ENCODE measurements at places on chromosomes 5 and 9.

DNA sequence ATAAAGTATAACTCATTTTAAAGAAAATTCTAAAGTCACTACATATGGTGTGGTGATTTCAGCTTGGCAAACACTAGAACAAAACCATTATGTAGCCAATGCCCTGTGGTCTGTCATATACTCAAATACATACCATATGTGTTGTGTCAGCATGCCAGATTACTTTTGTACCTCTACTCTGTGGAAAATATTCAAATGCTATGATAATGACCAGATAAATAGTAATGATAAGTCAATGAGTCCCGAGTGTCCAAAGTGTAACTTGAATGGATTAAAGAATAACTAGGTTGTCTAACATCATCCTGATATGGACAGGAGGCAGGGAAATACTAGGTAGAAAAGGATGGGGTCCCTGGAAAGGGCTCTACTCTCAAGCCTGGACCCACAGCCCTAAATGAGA lies 58.0 kb upstream of the IL6ST start:
- DNase-seq: no peak

- DNase-seq: no peak
Observed at GRCh38 chr9:69174616-69175463, 763 bp downstream of the TJP2 start.

GRCh38 chr9:99870126-99870525 lies 36.3 kb upstream of the STX17 start:
- no peak for DNase-seq

- no peak for DNase-seq
Observed at GRCh38 chr5:180862645-180863044, 1.6 kb upstream of the ZFP62 start.

GRCh38 chr9:34254141-34254913 lies 74.7 kb downstream of the KIF24 start:
- DNase-seq: no peak

- DNase-seq: no peak
Observed at GRCh38 chr5:39730006-39730405, 305.2 kb upstream of the DAB2 start.

GRCh38 chr9:38620483-38621433 lies at the start of gene ANKRD18A:
ANKRD18A (minus strand) TSS chr9:38620596; CDS start chr9:38620285, 311 bp downstream.
- DNase-seq: peak; percentile 82

DNA sequence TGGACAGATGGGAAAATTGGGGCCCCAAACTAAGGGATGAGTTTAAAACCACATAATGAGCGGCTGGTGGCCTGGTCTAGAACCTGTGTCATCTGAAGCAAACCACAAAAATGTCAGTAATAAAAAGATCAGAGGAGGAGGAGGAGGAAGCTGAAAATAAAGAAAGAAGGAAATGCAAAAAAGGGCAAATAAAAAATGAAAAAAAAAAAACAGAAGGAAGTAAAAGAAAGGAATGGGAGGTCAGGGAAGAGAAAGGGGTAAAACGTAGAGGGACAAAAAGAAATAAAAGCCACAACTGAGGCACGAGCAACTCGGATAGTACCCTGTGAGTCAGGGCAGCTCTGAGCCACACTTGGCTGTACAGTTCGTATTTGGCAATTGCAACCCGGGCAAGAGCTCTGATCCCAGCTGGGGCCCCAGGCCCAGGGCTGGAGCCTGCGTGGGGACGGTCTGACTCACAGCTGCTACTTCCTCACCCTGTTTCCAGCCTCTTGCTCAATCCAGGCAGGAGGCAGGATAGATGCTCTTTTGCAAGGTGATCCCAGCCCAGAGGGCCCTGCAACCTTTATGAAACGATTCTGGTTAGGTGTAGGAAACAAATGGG lies 137.9 kb upstream of the TRIM32 start:
- no peak for DNase-seq

DNA sequence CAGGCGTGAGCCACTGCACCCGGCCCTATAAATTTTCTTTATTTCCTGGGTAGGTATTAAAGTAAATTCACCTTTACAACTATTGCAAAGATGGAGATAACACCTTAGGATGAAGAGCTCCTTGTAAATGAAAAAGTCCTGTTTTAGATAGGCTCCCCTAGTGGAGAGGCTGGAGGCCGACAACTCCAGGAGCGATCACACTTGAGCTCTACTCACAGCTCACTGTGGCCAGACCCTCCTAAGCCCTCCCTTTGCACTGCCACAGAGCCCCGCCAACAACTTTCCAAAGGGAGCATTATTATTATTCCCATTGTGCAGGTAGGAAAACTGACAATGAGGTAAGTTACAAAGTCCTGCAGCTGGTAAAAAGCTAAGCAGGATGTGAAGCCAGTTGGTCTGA lies 139.1 kb upstream of the ERCC6L2 start:
- no peak for DNase-seq

- DNase-seq: no peak
Observed at GRCh38 chr9:12232836-12233235, 460.3 kb upstream of the TYRP1 start.

- no peak for DNase-seq
Observed at GRCh38 chr5:149664083-149664482, 66.0 kb upstream of the PPARGC1B start.

GRCh38 chr5:15938961-15939360 lies 240.6 kb downstream of the MARCHF11 start:
- DNase-seq: no peak

DNA sequence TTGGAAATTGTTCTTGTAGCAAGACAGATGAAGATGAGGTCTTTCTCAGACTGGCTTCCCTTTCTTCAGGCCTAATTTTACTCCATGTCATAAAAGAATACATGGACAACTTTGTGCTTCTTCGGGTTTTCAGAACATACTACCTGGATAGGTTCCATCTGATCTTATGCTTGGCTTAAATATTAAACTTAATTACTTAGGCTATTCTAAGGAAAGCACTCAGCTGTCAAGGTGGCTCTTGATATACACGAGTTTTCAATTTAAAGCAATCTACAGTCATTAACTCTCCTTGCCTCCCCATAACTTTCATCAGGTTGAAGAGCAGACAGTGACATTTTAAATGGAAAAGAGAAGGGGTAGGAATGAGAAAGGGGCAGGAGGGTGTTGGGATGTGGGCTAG lies 9.5 kb upstream of the PPP3R2 start:
- no peak for DNase-seq

- DNase-seq: no peak
Observed at GRCh38 chr9:92171281-92171680, 56.1 kb upstream of the SPTLC1 start.

DNA sequence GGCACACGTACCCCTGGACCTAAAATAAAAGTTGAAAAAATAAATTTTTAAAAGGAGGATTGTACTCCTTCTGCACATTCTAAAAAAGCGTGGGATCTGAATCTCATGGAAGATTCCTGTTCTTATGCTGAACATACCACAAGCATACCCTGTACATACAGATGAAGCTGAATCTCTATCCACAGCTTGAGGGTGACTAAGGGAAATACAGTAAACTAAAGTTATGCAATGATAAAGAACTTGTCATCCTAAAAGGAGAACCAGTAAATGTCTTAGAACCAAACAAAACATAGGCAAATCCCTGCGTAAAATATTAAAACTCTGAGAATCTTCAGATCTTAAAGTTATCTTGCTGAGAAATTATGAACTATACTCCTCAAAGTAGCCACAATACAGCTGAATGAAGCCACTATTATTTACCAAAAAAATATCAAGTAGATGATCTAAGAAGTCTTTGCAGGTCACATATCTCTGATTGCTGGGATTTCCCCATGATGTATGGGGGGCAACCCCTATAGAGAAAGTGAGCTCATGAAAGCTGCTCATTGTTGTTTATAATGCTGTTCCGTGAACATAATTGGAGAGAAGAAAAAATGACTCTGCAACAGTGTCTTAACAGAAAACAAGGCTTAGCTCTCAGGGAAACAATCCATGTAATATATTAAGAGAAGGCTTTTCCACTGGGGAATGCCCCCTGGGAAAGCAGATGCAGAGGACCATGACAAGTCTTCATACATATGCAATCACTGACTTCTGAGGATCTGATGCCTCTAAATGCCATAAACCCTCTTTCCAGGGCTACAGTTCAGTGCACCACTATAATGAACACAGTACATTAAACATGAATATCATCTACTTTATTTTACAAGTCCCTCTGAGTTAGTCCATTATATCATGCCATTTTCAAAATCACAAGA lies 210.1 kb downstream of the EPB41L4A start:
- no peak for DNase-seq

GRCh38 chr9:93091453-93092081 lies 4.5 kb upstream of the CARD19 start:
- DNase-seq: no peak

Measured in left kidney (tissue), 8 donors.